Activated CD8-positive, alpha-beta memory T cell treated with anti-CD3 and anti-CD28 coated beads, Interleukin-2, amount 10 ng/mL, durations not matched to agents 7 days and 5 days (primary cell): ENCODE measurements at places on chromosomes 6 and 20.

DNA sequence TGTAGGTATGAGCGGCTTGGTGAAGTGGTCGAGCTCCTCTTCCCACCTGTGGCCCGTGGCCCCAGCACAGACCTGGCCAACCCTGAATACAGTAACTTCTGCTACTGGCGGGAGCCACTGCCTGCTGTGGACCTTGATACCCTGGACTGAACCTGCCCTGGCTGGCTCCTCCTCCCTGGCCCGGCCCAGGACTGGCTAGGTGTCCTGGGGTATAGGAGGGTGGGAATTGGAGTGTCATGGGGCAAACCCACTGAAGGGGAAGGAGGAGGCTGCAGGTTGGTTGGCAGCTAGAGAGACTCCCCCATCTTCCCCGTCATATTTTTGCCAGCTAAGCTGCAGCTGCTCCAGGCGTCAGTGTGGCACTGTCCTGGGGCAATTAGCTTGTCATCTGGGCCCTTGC, 7.9 kb downstream of the EMILIN3 start:
- DNase-seq = no peak

- no peak for DNase-seq
These were observed 2.9 kb upstream of the SNRPB start for GRCh38 chr20:2473516-2473915.

DNA sequence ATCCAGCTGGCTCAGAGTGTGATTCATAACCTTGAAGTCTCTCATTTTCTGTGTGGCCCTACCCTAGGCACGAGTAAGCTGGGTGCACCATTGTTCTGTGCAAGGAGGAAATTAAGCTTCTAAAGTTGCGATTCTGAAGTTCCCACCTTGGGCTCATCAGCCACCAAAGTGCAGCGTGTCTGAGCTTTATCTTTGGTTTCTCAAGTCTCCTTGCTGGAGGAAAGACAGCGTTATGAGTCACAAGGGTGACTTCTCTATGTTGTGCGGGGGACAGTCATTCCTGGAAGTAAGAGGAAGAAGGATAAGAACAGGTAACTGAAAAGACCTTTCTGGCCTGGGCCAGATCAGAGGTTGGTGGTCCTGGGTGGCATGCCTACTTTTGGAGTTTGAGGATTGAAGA, 16.8 kb downstream of the MRAP2 start:
- no peak for DNase-seq

DNA sequence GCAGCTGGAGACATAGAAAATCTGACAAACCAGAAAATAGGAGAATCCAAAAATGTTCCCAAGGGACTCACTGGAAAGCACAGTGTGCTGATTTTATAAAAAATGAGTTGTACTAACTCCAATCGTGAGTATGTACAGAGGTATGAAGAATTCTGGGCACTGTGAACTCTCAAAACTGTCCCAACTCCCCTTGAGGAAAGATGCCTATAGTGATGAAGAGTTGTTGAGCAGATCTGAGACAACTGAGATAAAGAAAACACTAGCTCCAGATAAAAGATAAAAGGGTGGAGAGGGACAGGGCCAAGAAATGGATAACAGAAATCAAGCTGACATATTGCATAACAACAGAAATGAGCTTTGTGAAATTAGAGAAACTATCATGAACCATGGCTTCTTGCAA, 481.4 kb downstream of the MAFB start:
- DNase-seq = no peak

DNA sequence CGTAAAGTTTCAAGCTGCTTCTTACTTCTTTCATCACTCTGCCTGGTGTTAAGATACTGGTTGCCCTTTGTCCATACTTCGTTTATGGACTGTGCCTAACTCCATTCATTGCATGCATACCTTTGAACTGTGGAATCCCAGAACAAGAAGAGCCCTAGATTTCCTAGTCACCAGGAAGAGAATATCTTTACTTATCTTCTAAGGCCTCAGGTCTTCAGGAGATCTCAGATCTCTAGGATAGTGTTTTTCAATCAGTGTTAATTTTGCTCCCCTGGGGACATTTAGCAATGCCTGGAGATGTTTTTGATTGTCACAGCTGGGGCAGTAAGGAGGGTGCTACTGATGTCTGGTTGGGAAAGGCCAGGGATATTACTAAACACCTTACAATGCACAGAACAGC, 35.5 kb upstream of the GJA1 start:
- no peak for DNase-seq

DNA sequence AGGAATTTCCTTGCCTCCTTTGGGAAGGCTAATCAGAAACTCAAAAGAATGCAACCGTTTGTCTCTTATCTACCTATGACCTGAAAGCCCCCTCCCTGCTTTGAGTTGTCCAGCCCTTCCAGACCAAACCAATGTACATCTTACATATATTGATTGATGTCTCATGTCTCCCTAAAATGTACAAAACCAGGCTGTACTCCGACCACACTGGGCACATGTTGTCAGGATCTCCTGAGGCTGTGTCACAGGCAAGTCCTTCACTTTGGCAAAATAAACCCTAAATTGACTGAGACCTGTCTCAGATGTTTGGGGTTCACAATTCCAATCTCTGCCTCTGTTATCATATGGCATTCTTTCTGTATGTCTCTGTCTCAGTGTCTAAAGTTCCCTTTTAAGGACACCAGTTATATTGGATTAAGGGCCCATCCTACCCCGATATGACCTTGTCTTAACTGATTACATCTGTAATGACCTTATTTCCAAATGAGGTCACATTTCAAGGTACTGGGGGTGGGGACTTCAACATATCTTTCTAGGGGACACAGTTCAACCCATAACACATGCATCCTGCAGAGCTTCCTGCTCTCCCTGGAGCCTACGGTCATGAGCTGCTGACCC, 513.5 kb upstream of the JARID2 start:
- DNase-seq = no peak

- no peak for DNase-seq
These were observed 95.6 kb downstream of the SNX5 start for GRCh38 chr20:17872959-17873358.

- no peak for DNase-seq
These were observed 9.3 kb upstream of the DUSP22 start for GRCh38 chr6:282867-283416.

GRCh38 chr6:14110001-14110818, 7.4 kb upstream of the CD83 start:
- DNase-seq = no peak

DNA sequence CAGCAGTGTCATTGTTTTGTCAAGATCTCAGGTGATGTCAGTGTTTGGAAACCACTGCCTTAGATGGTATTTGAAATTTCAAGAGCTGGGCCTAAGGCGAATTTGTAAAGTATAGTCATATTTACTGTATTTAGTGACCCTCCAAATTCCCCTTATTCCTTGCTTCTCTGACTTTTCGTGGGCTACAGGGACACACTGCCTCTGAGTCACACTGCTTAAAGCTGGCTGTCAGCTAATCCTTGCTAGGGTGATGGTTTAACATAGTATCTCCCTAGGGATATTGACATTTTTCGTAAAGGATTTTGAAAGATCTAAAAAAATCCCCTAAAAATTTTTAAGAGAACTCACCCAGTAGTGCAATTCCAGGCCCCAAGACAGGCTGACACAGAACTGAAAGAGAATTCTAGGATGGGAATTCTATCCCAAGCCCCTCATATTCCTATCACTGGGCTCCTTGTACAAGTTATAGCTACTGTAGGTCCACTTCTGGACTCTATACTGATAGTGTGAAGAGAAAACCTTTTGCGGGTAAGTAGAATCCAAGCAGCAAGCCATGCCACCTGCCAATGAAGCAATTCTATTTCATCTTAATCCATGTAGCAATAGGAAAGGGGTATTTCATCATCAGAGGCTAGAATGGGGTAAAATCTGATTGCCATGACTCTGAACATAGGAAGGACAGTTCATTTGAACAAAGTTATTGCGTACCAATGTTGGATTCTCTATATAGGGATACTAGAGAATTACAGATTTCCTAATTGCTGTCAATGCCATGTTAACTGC, 4.3 kb downstream of the BMP6 start:
- DNase-seq = no peak

DNA sequence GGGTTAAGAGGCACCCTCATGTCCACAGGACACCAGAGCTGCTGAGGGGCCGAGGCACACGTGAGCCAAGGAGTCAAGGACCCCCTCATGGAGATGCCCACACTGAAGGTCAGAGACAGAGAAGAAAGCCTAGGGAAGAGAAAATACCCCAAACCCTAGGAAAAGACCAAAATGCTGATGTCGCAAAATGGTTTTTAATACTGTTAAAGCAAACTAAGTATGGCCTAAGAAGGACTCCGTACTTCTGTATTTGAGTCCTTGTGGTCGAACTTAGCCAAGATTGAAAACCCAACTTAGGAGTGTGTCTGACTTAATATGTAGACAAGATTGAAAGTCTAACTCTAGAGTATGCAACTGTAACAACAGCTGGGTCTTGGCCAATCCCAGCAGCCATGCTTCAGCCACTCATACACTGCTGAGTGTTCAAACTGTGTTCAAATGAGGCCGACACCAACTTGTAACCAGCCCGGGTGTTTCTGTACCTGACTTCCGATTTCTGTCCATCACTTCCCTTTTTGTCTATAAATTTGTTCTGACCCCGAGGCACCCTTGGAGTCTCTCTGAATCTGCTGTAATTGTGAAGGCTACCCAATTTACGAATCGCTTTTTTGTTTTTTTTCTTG, 92.6 kb upstream of the AGPAT4 start:
- no peak for DNase-seq

DNA sequence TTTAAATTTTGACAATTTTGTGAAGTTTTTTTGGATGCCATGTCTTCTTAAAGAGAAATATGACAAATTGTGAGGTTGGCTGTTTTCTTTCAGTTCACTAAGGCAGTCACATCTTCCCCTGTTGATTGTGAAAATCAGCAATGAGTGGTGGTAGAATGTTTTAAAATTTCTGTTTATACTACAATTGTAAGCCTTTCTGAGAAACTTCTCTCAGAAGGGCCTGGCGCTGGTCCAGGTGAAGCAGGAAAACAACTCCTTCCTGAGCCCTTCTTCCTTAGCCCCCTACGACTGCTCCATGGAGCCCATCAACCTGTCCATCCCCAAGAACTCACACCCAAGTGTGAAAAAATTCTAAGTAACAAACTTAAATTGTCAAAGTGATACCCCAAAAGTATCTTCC, 80.6 kb downstream of the SSR1 start:
- DNase-seq = no peak

GRCh38 chr6:35492258-35492973, 4.5 kb downstream of the TEAD3 start:
- DNase-seq = no peak

DNA sequence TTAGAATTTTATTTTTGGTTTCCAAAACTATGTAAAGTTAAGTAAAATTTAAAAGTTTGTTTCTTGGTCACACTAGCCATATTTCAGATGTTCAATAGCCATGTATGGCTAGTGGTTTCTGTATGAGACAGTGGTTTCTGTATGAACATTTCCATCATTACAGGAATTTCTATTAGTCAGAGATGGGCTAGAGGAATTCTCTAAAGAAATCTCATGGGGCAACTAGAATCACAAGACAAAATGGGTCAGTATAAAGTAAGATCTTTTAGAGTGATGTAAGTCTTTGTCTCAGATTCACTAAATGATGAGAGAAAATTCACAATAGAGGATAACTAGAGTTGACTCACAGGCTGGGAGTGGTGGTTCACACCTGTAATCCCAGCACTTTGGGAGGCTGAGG, 149.0 kb downstream of the FUT9 start:
- no peak for DNase-seq

DNA sequence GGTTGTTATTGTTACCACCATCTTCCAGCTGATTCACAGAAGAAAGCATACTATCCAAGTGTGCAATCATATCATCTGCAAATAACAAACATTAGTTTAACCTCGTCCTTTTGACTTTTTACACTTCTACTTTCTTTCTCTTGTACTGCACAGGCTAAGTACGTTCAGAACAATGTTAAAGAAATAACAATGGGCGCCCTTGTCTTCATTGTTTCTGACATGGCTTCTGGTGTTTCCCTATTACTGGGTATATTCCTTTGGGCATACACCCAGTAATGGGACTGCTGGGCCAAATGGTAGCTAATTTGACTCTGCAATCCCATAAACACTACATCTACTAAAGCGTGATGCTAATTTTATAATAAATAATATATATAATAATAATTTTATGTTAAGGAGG, 146.7 kb downstream of the GJA10 start:
- no peak for DNase-seq

- DNase-seq = no peak
These were observed 67.1 kb downstream of the TPD52L1 start for GRCh38 chr6:125220712-125221111.

DNA sequence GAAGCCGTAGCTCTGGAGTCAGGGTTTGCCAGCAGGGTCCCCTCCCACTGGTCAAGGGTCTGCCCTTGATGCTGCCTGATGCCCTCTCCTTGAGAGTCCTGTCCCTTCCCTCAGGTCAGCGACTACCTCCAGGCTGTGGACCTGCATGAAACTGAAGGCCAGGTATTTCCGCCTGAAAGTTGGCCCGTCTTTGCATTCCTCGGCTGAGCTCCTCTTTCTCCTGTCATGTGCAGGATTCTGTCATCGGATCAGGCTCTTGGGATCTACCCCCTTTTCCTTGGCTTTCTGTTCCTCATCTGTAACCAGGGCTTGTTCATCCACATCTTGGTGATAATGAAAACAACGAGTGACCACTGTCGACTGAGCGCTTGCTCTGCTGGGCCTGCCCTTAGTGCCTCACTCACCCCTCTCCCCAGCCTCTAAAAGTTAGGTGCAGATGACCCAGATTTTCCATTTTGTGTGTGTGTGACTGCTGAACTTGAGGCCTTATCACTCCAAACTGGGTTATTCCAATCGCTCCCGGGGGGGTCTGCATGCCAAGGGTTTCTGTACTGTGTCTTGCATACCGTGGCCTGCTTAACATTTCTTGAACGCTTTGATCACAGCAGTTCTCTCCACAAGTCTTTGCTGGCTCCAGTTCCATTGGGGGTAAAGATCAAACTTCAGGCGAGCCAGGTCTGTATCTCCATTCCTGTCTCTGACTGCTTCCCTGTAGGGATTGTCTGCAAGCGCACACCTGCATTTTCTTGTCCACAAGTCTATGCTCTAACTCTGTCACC, 81.6 kb downstream of the DTD1 start:
- DNase-seq = no peak

DNA sequence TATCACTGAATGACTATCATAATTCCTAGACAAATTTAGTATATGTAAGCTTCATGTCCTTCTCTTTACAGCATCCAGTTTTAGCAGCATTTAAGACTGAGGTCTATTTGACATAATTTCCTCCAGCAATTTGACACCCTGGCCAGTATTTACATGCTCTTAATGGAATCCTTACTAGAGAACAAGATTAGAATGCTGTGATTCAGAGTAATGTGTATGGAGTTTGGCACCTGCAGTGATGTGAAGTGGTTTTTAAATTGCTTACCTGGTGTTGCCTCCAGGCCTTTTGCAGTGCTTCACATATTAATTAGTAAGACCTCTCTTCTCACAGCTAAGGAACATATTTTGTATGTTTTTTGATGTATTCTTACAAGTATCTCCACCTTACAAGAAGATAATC, 9.8 kb downstream of the NKX2-4 start:
- DNase-seq = no peak

- DNase-seq = no peak
These were observed 35.6 kb downstream of the LRRC1 start for GRCh38 chr6:53830366-53830765.
